GM12878 (cell line): ENCODE measurements at places on chromosomes 12 and 14. TPM values are rescaled to one million over a fixed set of nuclear protein-coding genes. Genes with fewer than 3 reads are reported as not detected.
A peak's percentile ranks its signal among the peaks of the same experiment; 100 is the strongest.

GRCh38 chr12:101650346-101651117, 46.9 kb upstream of the CHPT1 start:
- no peaks in the 10 kb centered on the region for H3K36me3 ChIP-seq
- DNase-seq, result no peak
- no peaks in the 10 kb centered on the region for H3K27me3 ChIP-seq

Gene KRT78
- not detected in 2 replicates for total RNA-seq

Gene IL23A
- total RNA-seq, result 4.3 and 4.7 TPM in 2 replicates

DNA sequence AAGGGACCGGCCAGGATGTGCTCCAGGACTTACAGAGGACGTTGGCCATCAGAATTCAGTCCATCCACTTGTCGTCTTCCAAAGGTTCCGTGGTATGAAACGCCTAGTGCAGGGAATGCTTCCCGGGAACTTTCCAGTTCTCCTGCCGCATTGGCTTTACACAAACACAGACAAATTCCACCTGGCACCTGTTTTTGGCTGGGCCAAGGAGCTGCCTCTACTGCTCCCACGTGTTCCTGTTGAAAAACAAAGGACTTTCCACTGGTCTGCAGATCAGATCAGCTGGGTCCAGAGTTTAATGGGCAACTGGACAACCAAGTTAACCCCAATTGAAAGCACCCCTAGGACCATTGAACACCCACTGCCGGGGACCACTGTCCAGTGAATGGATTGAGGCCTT, 28.0 kb upstream of the PWP1 start:
- no peak overlapping the region for H3K27ac ChIP-seq
- no peaks in the 10 kb centered on the region for H3K36me3 ChIP-seq
- H3K27me3 ChIP-seq, result no peaks in the 10 kb centered on the region
- DNase-seq, result no peak
- no peak overlapping the region for H3K4me3 ChIP-seq

DNA sequence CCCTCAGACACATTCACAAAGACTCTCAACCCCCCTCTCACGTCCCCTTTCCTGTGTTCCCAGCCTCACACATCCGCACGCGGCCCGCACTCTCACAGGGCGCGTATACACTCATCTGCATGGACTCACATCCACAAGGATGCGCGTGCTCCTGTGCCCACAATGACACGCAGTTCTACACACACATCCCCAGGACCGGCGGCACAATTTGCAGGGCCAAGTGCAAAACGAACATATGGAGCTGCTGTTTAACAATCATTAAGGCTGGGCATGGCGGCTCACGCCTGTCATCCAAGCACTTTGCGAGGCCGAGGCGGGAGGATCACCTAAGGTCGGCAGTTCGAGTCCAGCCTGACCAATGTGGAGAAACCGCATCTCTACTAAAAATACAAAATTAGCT, 36.4 kb upstream of the EML1 start:
- DNase-seq, result no peak
- H3K27me3 ChIP-seq, result peaks cover 2% of the 10 kb centered on the region; the same call in 1 of the 2 replicates
- peaks cover 6% of the 10 kb centered on the region for H3K4me1 ChIP-seq
- no peak overlapping the region for H3K4me3 ChIP-seq
- H3K36me3 ChIP-seq, result no peaks in the 10 kb centered on the region

- no peaks in the 10 kb centered on the region for H3K36me3 ChIP-seq
- no peaks in the 10 kb centered on the region for H3K27me3 ChIP-seq
- H3K27ac ChIP-seq, result no peak overlapping the region
- no peak overlapping the region for H3K4me3 ChIP-seq
- no peak for DNase-seq
- H3K4me1 ChIP-seq, result no peaks in the 10 kb centered on the region
Observed at GRCh38 chr14:89572596-89573398, 155.8 kb upstream of the FOXN3 start.

DNA sequence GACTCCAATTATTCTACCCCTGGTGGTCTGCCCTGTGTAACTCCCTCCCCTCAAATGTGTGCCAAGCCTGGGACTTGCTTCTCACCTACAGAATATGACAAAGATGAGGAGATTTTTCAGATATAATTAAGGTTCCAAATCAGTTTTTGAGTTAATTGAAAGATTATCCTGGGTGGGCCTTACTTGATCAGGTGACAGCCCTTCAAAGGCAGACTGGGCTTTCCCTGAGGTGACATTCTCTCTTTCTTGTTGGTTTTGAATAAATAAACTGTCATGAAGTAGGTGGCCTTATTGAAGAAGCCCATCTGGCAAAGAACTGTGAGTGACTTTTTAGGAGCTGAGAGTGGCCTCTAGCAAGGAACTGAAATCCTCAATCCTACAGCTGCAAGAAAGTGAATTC, 106.0 kb downstream of the BRMS1L start:
- H3K27ac ChIP-seq, result peak overlapping the region; percentile 7; the same call in 1 of the 2 replicates
- peak overlapping the region; percentile 35; the same call in 1 of the 2 replicates for H3K4me3 ChIP-seq
- H3K4me1 ChIP-seq, result peaks cover 20% of the 10 kb centered on the region
- DNase-seq, result no peak

DNA sequence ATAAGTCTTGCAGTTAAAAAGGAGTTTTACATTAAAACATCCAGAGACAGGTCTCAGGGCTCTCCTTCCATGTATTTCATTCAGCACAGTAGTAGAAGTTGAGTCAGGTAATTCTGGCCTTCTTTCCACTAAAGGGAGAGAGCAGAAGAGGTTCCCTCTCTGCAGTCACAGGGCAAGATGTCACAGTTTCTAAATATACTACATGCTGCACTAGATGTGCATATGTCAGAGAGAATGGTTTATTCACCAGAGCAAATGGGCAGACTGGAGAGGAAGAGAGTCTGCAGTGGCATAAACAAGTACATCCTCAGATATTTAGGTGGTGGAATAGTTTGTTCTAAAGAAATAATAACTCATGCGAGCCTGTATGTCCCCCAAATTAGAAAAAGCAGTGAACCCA, 132.0 kb downstream of the KICS2 start:
- no peak overlapping the region for H3K4me3 ChIP-seq
- no peak for DNase-seq
- no peaks in the 10 kb centered on the region for H3K36me3 ChIP-seq
- no peak overlapping the region for H3K27ac ChIP-seq
- no peaks in the 10 kb centered on the region for H3K27me3 ChIP-seq
- H3K4me1 ChIP-seq, result no peaks in the 10 kb centered on the region

DNA sequence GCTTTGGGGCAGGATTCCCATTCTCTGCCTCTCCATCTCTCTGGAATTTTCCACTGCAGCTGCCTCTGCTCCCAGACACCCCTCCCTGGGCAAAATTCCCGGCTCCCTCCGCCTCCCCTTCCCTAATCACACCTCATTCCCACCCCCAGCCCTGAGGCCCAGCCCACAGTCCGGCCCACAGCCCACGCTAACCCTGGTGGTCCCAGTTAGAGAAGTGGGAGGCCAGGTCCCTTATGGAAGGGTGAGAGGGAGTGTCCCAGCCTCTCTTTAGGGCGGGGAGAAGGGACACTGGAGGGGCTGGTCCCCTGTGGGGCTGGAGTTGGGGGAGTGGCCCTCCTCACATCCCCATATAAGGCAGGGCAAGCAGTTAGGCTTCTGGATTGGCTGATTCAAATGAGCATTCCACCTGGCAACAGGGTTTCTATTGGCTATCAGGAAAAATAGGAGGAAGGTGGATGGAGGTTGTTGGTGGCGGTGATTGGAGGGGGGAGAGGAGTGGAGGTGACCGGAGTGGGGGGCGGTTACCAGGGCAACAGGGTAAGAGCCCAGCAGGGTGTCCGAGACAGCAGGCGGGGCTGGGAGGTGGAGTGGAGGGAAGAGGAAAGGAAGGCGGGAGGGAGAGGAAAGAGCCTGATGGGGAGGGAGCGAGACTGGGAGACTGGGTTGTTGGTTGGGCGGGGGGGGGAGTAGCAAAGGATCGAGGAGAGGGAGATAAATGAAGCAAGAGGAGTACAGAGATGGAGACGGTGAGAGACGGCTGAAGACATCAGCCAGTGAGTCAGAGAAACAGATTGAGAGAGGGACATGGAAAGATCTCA, 1.9 kb upstream of the PTMS start:
- peak overlapping the region; percentile 76 for H3K27ac ChIP-seq
- H3K36me3 ChIP-seq, result no peaks in the 10 kb centered on the region
- no peaks in the 10 kb centered on the region for H3K27me3 ChIP-seq
- peak; percentile 98 for DNase-seq

GRCh38 chr14:37325332-37325731, 127.6 kb downstream of the MIPOL1 start:
- H3K4me1 ChIP-seq, result no peaks in the 10 kb centered on the region
- no peaks in the 10 kb centered on the region for H3K36me3 ChIP-seq
- no peak overlapping the region for H3K4me3 ChIP-seq
- no peaks in the 10 kb centered on the region for H3K27me3 ChIP-seq

Gene TMEM253
- total RNA-seq, result not detected in 2 replicates

DNA sequence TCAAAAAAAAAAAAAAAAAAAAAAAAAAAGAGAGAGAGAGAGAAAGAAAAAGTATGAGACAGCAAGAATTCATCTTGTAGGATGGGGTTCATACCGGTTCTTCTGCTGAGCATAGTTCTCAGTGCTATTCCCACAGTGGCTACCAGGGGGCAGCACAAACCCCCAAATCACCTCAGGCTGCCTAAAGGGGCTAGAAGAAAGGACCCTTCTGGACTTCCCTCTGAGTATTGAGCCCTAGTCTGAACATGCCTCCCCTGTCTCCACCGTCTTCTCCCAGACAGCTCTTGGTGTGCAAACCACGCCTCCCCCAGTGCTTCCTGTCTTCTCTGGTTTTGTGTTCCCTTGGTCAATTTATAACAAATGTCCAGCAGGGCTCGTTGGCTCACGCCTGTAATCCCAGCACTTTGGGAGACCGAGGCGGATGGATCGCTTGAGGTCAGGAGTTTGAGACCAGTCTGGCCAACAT, 31.3 kb upstream of the SMUG1 start:
- no peaks in the 10 kb centered on the region; the same call in 1 of the 2 replicates for H3K27me3 ChIP-seq
- DNase-seq, result no peak

Gene RNASE3
- not detected in 2 replicates for total RNA-seq

Gene KLHL33
- total RNA-seq, result 0.08 TPM in 2 replicates

GRCh38 chr14:104707608-104708595, 16.1 kb upstream of the ADSS1 start:
- no peak overlapping the region for H3K4me3 ChIP-seq
- no peak overlapping the region for H3K27ac ChIP-seq
- no peaks in the 10 kb centered on the region for H3K4me1 ChIP-seq
- H3K27me3 ChIP-seq, result no peaks in the 10 kb centered on the region
- no peak for DNase-seq

DNA sequence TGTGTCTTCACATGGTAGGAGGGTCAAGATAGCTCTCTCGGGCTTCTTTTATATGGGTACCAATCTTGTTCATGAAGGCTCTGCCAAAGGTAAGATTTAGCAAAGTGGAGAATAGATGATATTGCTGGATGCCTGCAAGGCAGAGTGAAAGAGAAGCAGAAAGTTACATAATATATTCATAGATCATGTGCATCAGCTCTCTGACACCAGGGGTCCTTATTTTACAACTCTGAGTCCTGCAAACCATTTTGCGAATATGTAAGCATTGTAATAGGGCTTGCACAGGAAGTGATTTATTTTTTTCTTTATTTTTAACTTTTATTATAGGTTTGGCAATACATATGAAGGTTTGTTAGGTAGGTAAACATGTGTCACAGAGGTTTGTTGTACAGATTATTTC, 31.8 kb downstream of the CRADD start:
- no peaks in the 10 kb centered on the region for H3K36me3 ChIP-seq
- no peak overlapping the region for H3K4me3 ChIP-seq
- H3K27ac ChIP-seq, result no peak overlapping the region

- no peaks in the 10 kb centered on the region for H3K36me3 ChIP-seq
- no peak overlapping the region for H3K4me3 ChIP-seq
- DNase-seq, result no peak
- H3K4me1 ChIP-seq, result no peaks in the 10 kb centered on the region
Observed at GRCh38 chr12:91178139-91178561, 4.5 kb downstream of the DCN start.

DNA sequence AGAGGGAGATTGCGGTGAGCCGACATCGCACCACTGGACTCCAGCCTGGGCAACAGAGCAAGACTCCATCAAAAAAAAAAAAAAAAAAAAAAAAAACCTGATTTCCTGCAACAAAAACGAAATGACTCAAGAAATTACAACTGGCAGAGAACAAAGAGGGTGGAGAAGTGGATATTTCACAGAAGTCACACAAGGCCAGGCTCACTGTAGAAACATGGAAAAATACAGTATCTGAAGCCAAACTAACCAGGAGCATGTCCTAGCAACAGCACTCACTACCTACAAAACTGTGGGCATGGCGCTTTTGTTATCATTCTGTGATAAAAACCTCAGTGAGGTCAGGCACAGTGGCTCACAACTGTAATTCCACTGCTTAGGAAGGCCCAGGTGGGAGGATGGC, 11.7 kb upstream of the MMP17 start:
- H3K27ac ChIP-seq, result no peak overlapping the region
- H3K4me1 ChIP-seq, result no peaks in the 10 kb centered on the region
- no peak overlapping the region for H3K4me3 ChIP-seq
- H3K36me3 ChIP-seq, result no peaks in the 10 kb centered on the region
- no peak for DNase-seq

DNA sequence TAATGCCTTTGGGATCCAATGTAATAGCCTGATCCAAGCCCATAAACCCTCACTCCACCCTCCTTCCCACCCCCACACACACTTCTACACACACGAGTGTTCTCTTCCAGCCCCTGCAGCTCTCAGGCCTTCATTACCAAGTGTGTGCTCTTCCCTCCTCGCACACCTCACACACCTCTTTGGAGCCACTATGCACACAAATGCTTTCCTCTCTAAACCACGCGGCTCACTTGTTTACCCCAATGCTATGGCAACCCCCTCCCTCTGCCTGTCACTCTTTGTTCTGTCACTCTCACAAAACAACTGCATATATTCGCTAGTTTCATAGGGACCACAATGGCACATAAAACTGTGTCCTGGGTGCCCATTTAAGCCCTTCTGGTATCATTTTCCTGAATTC, 35.1 kb downstream of the PPP2R5E start:
- peaks cover 1% of the 10 kb centered on the region; the same call in 1 of the 2 replicates for H3K36me3 ChIP-seq
- DNase-seq, result no peak
- H3K4me1 ChIP-seq, result peaks cover 10% of the 10 kb centered on the region

Gene HOXC6
- total RNA-seq, result 0.27 and 0.38 TPM in 2 replicates

GRCh38 chr14:62696331-62696924, 348.8 kb downstream of the KCNH5 start:
- H3K27ac ChIP-seq, result no peak overlapping the region
- H3K4me3 ChIP-seq, result no peak overlapping the region
- H3K36me3 ChIP-seq, result no peaks in the 10 kb centered on the region
- DNase-seq, result no peak
- H3K27me3 ChIP-seq, result no peaks in the 10 kb centered on the region

DNA sequence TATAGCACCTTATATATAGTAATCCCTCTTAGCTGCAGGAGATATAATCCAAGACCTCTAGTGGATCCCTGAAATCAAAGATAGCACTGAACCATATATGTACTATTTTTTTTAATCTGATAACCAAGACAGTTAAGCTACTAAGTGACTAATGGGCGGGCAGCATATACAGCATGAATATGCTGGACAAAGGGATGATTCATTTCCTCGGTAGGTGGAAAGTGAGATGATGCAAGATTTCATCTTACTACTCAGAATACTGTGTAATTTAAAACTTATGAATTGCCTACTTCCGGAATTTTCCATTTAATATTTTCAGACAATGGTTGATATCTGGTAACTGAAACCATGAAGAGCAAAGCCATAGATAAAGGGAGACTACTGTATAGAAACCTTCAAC, 36.2 kb downstream of the PRMT8 start:
- no peak for DNase-seq
- no peak overlapping the region for H3K27ac ChIP-seq
- no peaks in the 10 kb centered on the region for H3K27me3 ChIP-seq
- no peaks in the 10 kb centered on the region for H3K36me3 ChIP-seq
- no peak overlapping the region for H3K4me3 ChIP-seq

- H3K4me3 ChIP-seq, result no peak overlapping the region
- no peaks in the 10 kb centered on the region for H3K36me3 ChIP-seq
- no peak overlapping the region for H3K27ac ChIP-seq
- DNase-seq, result no peak
- no peaks in the 10 kb centered on the region for H3K4me1 ChIP-seq
Observed at GRCh38 chr12:102215992-102216691, 18.5 kb upstream of the PMCH start.

Gene DGKA
- 49.5 and 59.7 TPM in 2 replicates for total RNA-seq
